ENCODE measurements at places on chromosomes 12 and 14.

DNA sequence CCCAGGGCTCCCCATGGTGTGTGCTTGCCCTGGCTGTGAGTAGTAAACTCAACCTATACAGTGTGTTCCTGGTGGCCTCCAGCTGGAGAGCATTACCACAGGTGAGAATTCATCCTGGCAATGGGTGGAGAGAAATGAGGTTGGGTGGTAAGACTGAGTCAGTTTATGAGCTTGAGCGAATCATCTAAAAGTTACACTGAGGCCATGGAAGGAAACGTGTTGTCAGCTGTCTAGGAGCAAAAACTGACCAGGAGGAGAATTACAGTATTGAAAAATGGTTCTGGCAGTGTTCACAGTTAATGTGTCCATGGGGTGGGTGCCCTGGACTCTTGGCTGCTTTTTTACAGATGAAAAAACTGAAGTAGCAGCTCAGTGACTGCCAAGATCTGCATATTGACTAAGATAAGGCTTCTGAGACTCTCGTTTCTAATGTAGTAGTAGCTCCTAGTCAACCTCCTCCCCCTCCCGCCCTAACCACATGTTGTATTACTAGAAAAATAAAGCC, 202.0 kb upstream of the AMIGO2 start:
- no peak for DNase-seq

DNA sequence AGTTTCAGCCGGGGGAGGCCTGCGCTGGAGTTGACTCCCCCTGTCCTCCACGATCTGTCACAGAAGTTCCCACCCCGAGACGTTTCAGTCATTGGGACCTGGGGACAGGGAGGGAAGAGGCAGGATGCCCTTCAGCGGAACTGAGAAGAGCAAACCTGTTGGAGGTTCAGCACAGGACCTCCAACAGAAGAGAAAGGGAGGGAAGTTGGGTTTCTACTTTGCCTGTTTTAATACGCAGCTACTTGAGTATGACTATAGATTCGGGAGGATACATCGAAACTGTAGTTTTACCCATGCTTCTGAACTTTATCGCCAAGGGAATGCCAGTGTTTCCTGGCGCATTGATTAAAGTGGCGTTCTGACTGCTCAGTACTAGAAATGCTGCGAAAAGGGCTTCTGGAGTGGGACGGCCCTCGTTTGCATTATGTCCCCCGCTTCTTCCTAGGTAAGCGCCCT, 2.3 kb upstream of the DUSP6 start:
- no peak for DNase-seq

GRCh38 chr14:19878029-19878642, 3.2 kb downstream of the OR4K2 start:
- no peak for DNase-seq

DNA sequence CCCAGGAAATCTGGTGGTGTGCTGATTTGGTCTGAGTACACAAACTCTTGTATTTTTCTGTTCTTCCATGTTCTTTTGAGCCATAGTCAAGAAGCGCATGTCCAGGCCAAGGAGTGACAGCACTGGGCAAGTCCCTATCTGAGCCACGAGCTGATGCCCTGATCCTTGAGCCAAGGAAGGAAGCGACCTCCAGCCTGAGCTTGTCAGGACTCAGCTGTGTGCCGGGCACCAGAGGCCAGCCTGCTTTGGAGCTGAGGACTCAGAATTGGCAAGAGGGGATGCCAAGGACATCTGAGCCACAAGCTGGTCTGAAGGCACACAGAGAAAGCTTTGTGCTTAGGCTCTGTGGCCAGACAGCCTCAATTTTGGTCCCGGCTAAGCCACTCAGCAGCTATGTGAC, 52.6 kb downstream of the GALNT16 start:
- no peak for DNase-seq

- DNase-seq = no peak
Measured at GRCh38 chr12:117189725-117190209, 503 bp downstream of the FBXO21 start.

DNA sequence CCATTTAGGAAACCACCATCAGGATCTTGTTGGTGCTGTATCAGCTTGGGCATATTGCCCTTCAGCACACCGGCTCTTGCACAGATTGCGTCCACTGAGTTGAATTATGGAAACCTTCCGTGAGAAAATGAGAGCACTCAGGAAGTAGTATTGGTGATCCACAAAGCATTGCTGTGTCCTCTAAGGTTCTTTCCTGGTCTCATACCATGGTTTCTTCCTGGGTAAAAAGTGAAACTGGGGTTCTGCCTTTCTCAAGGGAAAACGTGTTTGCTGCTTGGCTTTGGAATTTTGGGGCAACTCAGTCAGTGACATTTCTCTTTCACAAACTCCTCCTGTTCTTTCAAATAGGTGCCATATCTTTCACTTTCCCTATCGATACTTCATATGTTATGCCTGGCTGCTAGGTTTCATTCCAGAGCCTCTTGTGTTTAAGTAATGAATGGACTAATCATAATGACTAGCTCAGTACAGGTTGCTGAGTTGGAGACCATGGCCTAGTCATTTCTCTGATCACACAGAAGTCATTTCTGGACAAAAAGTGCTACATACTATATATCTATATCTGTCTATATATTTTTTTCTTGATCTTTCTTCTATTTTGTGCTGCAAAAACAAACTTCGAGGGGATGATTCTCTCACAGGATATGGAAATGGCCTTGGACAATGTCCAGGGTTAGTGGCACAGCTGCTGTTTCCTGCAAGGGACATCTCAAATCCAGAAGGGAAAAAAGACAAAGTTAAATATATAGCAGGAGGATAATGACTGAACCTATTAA, 423.4 kb downstream of the ZFP36L1 start:
- no peak for DNase-seq

DNA sequence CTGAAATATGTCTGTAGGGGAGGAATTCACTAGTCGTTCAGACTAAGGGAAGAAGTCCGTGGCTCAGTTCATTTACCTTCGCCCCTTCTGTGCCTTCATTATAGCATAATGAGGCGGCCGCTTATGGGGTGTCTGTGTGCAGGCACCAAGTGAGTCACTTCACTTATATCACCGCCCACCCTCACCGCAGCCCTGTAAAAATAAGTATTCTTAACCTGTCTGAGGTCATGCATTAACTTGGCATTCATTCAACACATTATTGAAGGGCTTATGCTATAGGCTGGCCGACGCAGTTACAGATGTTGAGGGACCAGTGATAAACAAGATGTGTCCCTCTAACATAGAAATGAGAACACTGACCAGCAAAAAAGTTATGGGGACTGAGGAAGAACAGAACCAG, 47.7 kb upstream of the PTCSC3 start:
- no peak for DNase-seq

GRCh38 chr12:12072064-12072760, 1.5 kb downstream of the BCL2L14 start:
- no peak for DNase-seq

DNA sequence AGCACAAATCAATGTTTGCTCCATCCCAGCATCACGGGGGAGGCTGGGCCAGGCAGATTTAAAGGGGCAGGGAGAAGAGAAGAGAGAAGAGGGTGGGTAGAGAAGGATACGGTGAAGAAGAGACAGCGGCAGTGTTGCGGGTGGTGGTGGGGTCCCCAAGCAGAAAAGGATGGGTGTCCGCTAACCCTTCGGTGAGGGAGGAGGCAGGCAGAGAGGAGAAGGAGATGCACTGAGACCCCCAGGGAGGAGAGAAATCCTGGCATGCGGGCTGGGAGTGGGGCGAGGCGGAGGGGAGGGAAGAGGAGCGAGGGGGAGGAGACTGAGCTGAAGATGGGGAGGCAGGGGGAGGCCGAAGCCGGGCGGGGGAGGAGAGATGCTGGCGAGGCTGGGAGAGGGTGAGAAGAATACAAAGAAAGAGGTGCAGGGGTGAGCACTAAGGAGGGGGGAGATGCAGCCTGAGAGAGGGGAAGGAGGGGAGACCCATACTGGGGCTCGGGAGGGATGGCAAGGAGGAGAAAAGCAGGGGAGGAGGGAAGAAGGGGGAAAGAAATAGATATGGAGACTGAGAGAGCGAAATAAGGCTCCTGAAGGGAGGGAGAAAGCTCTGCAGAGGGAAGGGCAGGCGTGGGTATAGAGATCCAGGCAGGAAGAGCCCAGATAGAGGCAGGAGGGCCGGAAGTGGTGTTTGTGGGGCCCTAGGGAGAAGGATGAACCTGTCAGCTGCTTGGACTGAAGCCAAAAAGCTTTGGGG, at the start of gene JPH4:
JPH4 (minus strand) TSS at position 231 of the 751 bp plus-strand sequence. CDS start 1,337 bp downstream, outside the sequence.
- no peak for DNase-seq

DNA sequence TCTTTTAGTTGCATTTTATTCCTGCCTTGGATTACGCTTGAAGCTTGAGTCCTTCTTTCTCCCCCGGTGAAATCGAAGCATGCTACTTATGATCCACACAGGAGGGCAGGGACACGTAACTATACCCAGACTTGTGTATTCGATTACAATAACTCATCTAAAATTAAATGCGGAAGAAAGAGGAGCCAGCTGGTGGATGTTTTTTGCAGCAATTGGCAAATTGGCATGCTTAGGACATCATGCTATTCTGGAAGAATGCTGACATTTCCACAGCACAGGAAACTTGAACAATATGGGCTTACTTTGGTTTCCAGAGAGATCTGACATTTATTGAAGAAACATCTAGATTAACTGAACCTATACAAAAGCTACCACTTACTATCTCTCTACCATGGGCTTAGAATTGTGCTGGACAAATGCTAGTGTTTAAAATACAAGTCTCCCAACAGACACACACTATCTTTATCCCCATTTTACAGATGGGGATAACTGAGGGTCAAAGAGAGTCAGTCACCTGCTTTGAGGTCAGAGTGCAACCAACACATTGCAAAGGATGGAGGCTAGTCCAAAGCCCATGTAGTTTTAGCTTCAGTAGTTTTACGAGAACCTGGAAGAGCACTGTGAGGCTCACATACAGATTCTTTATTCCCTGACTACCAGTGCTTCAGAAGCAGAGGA, 36.3 kb downstream of the LGMN start:
- no peak for DNase-seq

Data from NCI-H446 treated with DMSO at 0.1 percent for 48 hours (cell line).